ENCODE measurements at places on chromosomes 2 and 18. TPM values are rescaled to one million over a fixed set of nuclear protein-coding genes. Genes with fewer than 3 reads are reported as not detected.

DNA sequence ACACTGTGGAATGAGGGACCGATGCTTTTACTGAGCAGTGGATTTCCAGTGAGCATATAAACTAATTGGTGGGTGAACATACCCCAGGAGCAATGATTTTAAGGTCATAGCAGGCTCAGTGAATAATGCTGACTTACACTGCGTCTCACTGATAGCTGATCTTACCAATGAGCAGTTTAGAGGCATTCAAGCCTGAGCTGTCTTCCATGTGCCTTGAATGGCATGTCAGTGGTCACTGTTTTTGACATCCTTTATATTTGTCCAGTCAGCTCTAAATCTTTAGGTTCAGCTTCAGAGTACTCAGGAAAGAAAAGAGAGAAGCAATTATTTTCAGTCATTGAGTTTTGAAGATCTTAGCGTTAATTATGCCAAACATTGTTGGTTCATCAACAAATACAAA is 88.3 kb downstream of the CAMKMT start:
- no peak for DNase-seq

- no peak for DNase-seq
These were observed 48.9 kb upstream of the TMEM177 start for GRCh38 chr2:119630121-119630520.

- no peak for DNase-seq
These were observed 51.7 kb downstream of the ARHGAP28 start for GRCh38 chr18:6781142-6781714.

DNA sequence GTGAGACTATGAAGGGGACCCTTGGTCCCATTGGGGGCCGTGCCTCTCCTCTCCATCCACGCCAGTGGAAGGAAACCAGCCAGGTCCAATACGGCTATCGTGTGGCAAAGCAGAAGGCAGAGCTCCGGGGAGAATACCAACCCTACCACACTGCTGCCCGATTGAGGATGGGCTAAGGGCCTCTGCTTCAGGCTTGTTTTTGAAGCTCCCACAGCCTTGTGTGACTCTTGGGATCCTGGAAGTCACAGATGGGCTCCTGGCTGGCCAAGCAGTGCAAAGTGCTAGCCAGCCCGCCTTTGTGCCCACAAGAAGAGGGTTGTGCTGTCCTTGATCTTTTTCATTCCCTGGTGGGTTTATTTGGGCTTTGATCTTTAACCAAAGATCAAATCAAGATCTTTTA is 70.6 kb upstream of the ID2 start:
- no peak for DNase-seq

DNA sequence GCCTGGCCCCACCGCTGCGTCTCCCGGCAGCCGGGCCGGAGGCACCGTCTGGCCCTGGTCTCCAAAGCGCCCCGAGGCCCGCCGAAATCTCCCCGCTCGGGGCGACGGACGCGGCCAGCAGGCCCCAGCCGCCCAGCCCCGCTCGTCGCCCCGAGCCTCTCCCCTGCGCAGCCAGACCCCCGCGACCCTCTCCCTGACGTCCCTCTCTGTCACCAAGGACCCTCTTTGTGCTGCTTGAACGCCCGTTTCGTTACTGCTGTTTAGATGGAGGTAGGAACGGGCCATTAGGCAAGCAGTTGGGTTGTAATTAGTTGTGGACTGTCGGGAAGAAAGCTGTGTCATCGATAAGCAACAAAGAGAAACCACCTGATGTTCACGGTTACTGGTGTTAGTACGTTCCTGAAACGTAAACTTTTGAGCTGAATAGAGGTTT is 686 bp downstream of the UBXN4 start:
- DNase-seq, result peak; percentile 63

DNA sequence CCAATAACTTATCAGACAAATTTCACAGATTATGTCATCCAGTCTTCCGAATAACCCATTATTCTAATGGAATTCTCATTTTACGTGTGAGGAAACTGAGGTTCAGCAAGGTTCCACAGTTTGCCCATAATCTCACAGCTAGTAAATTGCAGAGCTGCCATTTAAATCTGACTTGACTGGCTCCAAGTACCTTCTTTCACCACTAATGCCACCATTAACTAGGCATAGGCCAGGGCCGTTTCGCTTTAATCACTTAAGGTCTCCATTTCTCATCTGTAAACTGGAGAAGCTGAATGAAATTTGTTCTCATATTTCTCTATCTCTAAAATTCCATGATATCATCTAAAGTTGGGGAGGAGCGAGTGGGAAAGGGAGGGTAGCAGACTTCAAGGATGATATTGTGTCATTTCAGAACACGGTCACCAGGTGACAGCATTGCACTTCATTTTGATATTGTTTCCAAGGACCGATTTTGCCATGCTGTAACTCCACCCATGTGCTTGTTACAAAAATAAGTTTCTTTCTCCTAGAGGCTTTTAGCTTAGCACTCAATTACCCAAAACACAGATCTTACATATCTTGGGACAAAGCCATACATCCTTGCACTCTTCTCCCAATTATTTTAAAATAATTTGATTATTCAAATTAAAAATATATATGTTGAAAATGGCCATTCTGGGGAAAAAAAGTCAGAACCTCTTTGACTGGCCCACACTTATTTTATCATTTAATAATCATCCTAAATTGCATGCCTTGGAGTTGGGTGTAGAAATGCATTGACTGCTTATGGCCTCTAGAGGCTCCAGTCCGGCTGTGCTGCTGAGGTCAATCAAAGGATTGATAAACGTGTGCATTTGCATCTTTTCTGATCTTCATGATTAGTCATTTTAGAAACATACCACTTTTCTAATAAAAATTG is 123.8 kb downstream of the AKAIN1 start:
- peak; percentile 74 for DNase-seq

- DNase-seq, result no peak
These were observed 151.0 kb downstream of the ARHGAP15 start for GRCh38 chr2:143280097-143280757.

GRCh38 chr2:24913911-24914310 is 6.1 kb downstream of the ADCY3 start:
- no peak for DNase-seq

GRCh38 chr2:231058761-231059550 is 2.3 kb downstream of the PSMD1 start:
- DNase-seq, result no peak

DNA sequence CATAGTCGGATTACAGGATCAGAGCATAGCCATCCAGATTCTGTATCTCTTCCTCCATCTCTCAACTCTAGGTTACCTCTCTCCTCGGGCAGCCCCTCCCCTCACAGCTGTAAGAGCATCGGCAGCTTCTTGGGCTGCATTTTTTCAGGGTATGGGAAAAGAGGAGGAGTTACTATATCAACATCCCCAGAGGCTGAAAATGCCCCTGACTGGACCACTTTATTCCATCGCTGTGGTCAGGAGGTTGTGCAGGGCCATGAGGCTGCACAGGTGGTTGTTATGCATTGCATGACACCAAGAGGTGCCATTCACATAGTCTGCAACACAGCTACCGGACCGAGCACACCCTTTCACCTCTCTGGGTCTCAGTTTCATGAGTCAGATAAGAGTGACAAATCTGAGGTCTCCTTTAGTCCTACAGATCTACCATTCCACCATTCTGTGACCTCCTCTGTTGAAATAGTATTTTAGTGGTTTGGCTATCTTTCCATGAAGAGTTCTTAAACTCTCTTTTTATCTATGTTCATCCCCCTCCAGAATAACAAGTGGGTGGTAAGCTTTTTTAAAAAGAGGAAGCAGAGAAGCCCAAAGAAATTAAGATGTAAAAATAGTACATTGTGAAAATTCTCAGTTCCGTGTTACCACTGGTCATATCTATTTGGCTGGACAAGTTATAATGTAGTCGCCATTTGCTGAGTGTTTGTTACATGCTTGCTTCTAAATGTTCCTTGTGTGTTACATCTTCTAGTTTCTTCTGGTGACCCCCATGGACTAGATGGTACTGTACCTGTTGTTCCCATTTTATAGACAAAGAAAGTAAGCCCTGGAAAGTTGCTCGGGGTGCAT is 56.6 kb upstream of the SLC1A4 start:
- DNase-seq, result no peak

DNA sequence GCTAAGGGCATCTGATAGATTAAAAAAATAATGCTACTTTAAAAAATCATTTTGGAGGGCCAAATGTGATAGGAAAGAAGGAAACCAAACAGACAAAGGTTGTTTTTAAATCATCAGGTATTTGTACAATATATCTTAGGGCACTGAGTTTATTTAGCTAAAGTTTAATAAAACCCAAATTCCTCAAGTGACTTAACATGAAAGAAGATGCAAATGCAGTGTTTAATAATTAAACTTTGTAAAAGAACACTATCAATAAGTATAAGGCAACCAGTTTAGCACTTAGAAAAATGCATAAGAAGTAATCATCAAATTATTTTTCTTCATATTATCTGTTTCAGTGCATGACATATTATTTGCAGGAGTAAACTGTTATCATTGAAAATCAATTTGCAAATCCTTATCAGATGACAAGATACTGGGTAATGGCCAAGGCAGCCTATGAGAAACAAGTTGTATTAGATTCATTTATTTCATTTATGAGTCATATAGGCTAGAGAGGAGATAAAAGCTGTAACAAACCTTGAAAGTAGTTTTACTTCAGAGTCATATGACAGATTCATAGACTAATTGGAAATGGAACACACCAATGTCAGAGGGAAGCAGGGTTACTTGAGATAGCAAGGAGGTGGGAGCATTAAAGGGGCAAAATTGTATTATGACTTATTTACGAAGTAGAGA is 165.5 kb downstream of the GCA start:
- DNase-seq, result no peak

GRCh38 chr2:145777914-145778313 is 1258.0 kb upstream of the ZEB2 start:
- DNase-seq, result no peak

NEU2 gene
- not detected for total RNA-seq

DTNA gene
- not detected for total RNA-seq

MAB21L4 gene
- 24.5 TPM for total RNA-seq

GCFC2 gene
- total RNA-seq, result 16.7 TPM
